ENCODE measurements at places on chromosomes 6 and 20. TPM values are rescaled to one million over a fixed set of nuclear protein-coding genes. Genes with fewer than 3 reads are reported as not detected.

- DNase-seq, result no peak
These were observed 70.4 kb downstream of the GCNT2 start for GRCh38 chr6:10591422-10592160.

DNA sequence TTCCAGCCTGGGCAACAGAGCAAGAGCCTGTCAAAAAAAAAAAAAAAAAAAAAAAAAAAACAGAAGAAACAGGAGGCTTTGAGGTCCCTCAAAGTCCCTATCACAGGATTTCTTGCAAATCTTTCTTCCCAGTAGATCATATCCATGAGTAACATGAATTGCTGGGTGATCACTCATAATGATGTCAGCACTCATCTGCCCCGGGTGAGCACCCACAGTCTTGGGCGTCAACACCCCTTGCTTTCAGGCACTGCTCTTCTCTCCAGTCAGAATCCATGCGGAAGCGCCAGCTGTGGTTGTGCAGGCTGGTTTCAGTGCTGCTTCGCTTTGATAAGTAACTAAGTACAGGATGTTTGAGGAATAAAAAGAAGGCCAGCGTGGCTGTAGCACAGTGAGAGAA, 40.2 kb upstream of the INSM1 start:
- DNase-seq, result peak; percentile 88

The GLP1R gene
- total RNA-seq, result not detected

The TRIM15 gene
- total RNA-seq, result not detected

The TREM2 gene
- total RNA-seq, result 0.39 TPM

- DNase-seq, result peak; percentile 54
These were observed 6.5 kb downstream of the HELZ2 start for GRCh38 chr20:63567386-63568169.

- no peak for DNase-seq
These were observed 567.4 kb downstream of the C6orf118 start for GRCh38 chr6:164741938-164742451.
